ENCODE measurements at places on chromosomes 5 and 9. TPM values are rescaled to one million over a fixed set of nuclear protein-coding genes. Genes with fewer than 3 reads are reported as not detected.

PCA3 gene
- total RNA-seq = not detected

GRXCR2 gene
- total RNA-seq = not detected

CAVIN4 gene
- total RNA-seq = 0.36 TPM

IFNB1 gene
- not detected for total RNA-seq

COL27A1 gene
- 8.5 TPM for total RNA-seq

GNA14 gene
- total RNA-seq = 0.14 TPM

FRRS1L gene
- 0.69 TPM for total RNA-seq

CDKN2A gene
- total RNA-seq = 22.4 TPM

DAB2 gene
- 13.2 TPM for total RNA-seq

ZDHHC11 gene
- total RNA-seq = 1.5 TPM

POLK gene
- total RNA-seq = 14.0 TPM

GPR151 gene
- total RNA-seq = not detected

DNA sequence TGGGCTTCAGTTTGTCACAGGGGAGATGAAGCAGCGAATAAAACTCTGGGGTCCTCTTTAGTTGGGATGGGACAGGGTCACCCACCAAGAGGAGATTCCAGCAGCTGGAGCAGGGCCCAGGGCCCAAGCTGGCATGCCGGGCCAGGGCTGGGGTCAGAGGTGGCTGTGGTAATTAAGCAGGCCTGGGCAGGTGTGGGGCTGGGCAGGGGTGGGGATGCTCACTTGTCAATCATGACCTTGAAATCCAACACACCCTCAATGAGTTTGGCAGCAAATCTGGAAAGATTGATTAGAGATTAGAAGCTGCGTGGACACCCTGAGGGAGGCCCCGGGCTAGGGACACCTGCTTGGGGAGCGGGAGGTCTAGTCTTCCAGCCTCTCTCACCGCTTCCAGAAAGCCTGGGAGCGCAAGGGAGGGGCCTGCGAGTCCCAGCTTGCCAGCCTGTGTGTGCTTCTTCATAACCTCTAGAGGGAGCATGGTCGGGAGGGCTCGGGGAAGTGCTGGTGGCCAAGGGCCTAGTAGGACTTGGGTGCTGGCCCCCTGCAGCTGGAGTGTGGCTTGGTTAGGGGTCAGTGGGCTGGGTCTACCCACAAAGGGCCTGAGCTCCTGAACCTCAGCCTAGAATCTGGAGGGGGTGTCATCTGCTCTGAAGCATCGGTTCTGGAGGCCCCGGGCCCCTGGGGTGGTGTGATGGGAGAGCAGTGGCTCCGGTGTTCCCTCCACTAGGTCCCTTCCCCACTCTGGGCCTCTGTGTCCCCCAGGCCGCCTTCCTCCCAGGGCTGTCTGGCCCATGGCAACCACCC, 7.6 kb downstream of the CRAT start:
- no peak for DNase-seq

DNA sequence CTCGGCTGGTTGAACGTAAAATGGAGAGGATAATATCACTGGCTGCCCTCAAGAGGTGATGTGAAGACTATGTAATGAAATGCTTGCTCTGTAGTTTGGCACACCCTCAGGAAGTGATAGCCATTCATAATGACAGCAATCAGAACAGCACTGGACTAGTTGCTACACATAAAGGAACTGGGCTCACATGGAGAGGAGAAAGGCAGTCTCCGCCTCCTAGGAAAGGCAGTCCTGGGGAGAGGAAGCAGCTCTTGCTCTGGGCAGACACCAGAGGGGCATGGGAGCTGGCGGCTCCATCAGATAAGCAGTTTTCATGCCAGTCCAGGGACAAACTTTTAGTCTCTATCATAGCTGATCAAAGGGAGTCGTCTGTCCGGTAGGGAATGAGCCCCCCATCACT, 46.9 kb downstream of the ARHGEF37 start:
- DNase-seq = no peak

- DNase-seq = no peak
These were observed 167.7 kb downstream of the AOPEP start for GRCh38 chr9:94894094-94894699.

DNA sequence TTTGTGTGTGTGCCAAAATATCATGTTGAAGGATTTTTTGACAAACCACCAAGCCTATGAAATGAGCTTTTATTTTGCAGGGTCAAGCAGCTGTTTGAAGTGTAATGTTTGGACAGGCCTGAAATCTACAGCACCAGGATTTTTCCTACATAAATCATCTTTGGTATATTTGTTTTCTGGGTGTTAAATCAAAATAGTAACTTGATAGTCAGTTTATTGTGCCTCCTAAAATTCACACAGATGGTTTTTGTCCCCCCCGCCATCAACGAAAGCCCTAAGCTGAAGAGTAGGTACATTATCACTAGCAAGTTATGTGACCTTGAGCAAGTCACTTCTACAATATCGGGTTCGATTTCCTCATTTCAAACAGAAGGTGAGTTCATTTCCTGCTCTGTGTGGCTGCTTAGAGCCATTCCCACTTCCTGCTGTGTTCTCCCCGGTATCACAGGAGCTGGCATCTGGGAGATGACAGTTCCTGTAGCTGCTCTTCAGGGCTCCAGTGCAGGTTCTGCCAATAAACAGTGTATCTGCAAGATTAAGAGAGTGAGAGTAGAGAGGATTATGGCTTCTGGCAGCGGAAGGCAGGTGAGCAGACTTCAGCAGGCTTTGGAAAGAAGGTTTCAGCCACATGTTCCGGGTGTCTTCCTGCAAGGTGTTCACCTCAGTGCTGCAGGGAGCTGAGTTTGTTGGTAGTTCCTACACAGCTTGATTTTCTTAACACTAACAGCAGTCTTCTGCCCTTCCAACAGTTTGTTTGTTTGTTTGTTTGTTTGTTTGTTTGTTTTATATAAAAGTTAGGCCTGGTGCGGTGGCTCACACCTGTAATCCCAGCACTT, 48.4 kb upstream of the GNE start:
- DNase-seq = no peak

DNA sequence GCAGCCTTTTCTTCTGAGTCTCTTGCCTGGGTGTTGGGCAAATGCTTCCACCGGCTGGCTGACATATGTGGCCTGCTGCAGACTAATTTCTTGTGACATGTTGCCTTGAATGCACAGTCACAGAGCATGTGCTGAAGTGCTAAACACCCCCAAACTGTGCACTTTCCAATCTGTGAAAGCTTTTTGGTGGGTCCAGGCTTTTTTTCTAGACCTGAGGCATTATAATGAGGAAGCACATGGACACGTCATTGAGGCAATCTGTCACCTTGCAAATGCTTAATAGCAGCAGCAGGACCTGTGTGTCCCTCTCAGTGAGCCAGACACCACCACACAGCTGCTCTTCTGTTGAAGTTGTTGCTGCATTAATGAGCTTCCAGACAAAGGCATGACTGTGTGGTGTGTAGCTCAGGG, 274.7 kb downstream of the ELAVL2 start:
- no peak for DNase-seq

- peak; percentile 59 for DNase-seq
These were observed 38.9 kb downstream of the MFAP3 start for GRCh38 chr5:154077696-154078095.

DNA sequence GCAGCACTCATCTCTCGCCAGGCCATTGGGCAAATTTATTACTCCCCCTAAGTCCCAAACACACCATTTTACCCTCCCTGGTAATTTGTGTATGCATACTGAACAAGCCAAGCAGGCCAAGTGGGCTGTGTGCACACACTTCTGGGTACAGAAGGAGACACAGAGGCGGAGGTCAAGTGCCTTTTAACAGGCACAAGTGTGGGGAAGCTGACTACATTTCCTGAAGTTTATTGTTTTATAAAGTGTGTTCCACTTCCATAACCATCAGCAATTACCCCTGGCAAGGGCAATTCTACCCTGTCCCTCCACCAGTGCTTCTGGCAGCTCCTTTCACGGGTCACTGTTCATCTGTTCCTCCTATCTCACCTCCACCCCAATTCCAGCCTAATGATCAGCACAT, 93.9 kb downstream of the SETX start:
- DNase-seq = no peak

DNA sequence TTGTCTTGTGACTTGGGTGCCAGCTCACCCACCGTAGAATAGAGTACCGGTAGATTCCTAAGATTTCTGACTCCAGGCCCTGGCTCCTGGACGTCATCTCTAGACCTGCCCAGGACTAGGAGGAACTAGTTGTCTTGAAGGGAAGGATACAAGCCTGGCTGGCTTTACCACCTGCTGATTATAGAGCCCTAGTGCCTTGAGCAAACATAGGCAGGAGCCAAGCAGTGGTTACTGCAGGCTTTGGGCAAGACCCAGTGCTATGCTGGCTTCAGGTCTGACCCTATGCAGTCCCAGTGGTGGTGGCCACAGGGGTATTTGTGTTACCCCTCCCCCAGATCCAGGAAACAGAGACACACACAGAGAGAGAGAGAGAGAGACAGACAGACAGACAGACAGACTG, 606.2 kb downstream of the PDE4D start:
- DNase-seq = no peak

DNA sequence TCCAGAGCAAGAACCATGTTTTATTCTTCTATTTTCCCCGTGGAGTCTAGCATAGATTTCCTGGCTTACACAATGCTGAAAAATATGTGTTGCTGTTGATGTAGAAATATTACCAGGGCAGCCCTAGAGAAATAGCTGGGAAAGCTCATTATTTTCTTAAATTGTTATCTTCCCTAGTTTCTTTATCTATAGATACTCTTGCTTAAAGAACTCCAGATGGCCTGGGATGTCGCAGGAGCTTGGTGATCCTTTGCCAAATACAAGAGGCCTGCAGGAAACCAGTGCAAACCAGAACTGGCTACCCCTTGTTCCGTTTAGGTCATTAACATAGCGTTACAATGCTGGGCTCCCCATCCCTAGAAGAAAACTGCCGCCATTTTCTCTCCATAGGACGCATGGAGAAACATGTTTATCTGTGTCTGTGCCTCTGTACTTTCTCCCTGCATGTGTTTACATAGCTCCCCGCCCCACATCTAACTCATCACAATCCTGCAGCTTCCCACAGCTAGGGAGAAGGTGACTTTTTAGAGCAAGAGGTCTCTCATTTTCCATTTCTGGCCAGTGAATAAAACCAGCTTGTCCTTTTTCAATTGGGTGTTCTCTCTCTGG, 6.4 kb downstream of the PRLR start:
- DNase-seq = no peak

- no peak for DNase-seq
These were observed 33.4 kb downstream of the NDST1 start for GRCh38 chr5:150541397-150541675.

GRCh38 chr9:106531491-106531890, 331.5 kb upstream of the ZNF462 start:
- DNase-seq = no peak

GRCh38 chr9:20309124-20309523, 313.2 kb downstream of the MLLT3 start:
- no peak for DNase-seq

- DNase-seq = no peak
These were observed 3.3 kb downstream of the SPARC start for GRCh38 chr5:151683444-151683843.

GRCh38 chr5:4905674-4906520, 234.2 kb upstream of the ADAMTS16 start:
- no peak for DNase-seq

DNA sequence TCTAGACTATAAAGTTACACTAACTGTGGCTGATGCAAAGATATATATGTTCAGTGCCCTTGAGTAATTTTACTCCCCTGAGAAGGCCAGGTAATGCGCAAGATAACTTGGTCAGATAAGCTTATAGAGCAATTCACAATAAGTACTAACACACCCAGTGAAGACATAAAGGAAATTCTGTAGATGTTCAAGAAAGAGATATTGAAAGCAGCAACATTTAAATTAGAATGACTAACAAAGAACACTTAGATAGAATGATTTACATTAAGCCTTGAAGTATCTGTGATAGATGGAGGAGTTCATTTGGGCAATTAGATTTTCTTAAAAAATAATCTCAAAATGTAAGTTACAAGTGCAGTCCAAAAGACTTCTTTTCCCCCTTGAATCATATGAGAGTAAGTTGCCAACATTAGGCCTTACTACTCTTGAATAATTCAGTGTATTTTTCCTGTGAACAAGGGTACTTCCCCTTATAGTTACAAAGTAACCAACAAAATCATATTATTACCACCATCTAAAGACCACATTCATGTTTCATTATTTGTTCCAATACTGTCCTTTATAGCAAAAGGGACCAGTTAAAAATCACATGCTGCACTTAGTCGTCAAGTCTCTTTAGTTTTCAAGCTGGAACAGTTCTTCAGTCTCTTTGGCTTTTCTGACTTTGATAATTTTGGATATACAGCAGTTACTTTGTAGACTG, 44.4 kb upstream of the ELOVL7 start:
- DNase-seq = no peak

DNA sequence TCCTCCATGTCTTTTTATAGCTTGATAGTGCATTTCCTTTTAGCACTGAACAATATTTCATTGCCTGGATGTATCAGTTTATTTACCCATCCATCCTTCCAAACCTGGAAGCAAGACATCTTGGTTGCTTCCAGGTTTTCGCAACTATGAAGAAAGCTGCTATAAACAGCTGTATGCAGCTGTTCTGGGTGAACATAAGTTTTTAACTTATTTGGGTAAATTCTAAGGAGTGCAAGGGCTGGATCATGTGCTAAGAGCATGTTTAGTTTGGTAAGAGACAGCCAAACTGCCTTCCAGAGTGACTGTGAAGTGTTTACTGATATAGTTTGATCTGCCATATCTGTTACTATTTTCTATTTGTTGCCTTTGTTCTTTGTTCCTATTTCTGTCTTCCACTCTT, 58.5 kb downstream of the CSF2 start:
- DNase-seq = no peak

GRCh38 chr9:110088099-110088498, 119.9 kb downstream of the C9orf152 start:
- no peak for DNase-seq

All from epithelial cell of proximal tubule (primary cell).